Activated naive CD4-positive, alpha-beta T cell treated with Interleukin-2 at 50 U/mL for 16 hours (primary cell): ENCODE measurements at places on chromosomes 6 and 20.

DNA sequence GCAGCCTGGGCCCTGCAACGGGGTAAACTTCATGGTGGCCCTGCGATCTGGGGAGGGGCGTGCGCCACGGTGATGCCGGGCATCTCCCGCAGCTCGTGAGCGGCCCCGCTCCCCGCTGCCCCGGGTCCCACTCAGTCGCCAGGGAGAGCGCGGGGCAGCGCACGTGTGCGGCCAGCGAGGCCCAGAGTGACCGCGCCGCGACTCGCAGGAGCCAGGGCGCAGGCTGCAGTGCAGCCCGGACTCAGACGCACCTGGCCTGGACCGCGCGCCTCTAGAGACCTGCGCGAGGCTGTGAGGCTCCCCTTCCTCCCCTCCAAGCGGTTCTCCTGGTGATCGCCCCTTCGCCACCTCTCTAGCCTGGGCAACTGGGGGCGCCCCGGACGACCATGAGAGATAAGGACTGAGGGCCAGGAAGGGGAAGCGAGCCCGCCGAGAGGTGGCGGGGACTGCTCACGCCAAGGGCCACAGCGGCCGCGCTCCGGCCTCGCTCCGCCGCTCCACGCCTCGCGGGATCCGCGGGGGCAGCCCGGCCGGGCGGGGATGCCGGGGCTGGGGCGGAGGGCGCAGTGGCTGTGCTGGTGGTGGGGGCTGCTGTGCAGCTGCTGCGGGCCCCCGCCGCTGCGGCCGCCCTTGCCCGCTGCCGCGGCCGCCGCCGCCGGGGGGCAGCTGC, 652 bp downstream of the BMP6 start:
- DNase-seq = no peak

GRCh38 chr6:10084111-10084986, 330.5 kb downstream of the TFAP2A start:
- DNase-seq = no peak

DNA sequence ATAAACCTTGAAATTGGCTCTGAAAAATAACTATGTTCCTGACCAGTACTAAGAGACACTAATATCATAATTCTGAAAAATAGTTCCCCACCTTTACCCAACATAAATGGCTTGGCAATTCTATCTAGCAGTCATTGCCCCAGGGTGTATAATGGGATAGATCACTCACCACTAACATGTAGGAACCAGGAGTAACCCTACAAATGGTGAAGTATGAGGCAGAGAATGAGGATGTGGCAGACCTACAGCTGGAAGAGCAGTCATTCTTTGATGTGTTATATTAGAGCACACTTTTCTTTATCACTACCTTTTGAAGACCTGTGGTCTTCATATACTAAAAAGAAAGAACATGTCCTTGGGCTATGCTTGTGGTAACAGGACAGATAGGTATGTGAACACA, 136.5 kb upstream of the SYNDIG1 start:
- no peak for DNase-seq

- DNase-seq = no peak
These were observed 401.0 kb downstream of the PAX1 start for GRCh38 chr20:22106308-22106938.

- no peak for DNase-seq
These were observed 16.8 kb upstream of the FUCA2 start for GRCh38 chr6:143528164-143528811.

DNA sequence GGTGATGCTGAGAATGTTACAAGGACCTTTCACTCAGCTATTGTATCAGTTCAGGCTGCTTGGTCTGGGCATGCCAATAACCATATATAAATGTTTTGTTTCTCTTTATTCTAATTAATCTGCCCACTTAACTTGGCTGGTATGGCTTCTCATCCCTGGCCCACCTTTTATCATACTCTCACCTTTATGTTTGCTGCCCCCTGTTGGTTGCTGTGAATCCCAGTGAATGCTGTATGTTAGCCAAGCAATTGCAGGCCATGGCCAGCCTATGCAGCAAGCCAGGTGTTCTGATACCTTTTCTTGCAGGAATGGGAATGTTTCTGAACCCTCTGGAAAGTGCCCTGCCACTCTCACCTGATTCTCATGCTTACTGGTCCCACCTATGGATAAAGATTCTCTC, 54.6 kb downstream of the PCSK2 start:
- no peak for DNase-seq

DNA sequence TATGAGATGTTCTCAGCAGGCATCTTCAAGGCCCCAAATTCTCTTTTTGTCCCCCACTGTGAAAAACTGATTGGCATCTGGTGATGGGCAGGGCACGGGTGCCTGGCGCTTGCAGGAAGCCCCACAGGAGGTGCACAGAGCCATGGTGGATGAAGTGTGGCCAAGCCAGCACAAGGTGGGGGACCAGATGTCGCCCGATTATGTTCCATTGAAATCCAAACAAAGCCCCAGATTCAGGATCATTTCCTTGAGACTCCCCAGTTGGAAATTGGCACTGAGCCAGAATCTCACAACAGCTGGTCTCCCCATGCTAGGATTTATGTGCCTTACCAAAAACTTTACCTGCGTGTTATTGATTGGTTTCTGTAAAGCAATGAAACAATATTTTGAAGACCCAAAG, 186.1 kb downstream of the ADAT2 start:
- DNase-seq = no peak
